ENCODE measurements at places on chromosomes 13 and 19. TPM values are rescaled to one million over a fixed set of nuclear protein-coding genes. Genes with fewer than 3 reads are reported as not detected.
A peak's percentile ranks its signal among the peaks of the same experiment; 100 is the strongest.

DLL3 gene
- not detected for total RNA-seq

CD177 gene
- total RNA-seq = 14.2 TPM

CEP89 gene
- 15.4 TPM for total RNA-seq

PRRG2 gene
- 1.1 TPM for total RNA-seq

PPM1N gene
- total RNA-seq = 1.1 TPM

TMEM86B gene
- 1.6 TPM for total RNA-seq

- no peak for DNase-seq
Measured at GRCh38 chr19:18137657-18138339, 15.2 kb upstream of the PIK3R2 start.

DNA sequence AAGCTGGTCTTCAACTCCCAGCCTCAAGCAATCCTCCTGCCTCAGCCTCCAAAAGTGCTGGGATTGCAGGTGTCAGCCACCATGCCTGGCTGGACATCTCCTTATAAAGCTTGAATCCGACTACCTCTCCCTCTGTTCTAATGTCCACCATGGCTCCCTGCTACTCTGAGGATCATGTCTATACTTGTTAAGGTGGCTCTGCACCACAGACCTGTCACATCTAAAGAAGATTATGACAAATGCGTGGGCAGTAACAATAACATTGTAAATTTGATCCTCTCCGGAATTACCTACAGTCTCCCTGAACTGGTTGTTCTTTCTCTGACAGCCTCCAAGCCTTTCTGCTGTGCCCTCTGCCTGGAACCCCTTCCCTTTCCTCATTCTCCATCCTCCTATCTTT, 1.8 kb downstream of the NXNL1 start:
- no peak for DNase-seq

DNA sequence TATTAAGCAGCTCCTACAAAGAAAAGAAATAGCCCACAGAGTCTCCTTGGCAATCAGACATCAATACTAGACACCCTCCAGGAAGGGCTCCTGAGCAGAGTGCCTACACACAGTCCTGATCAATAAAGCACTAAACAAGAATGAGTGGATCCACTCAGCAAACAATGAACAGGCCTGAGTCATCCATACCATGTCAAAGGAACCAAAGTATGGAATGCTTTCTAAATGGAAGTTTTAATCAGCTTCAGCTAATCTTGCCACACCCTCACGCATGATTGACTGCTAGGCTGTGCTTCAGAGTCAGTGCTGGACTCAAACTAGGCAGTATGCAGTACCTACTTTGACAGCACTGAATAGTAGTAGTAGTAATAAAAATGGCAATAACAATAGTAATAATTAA, 392.7 kb upstream of the HTR2A start:
- no peak for DNase-seq

DNA sequence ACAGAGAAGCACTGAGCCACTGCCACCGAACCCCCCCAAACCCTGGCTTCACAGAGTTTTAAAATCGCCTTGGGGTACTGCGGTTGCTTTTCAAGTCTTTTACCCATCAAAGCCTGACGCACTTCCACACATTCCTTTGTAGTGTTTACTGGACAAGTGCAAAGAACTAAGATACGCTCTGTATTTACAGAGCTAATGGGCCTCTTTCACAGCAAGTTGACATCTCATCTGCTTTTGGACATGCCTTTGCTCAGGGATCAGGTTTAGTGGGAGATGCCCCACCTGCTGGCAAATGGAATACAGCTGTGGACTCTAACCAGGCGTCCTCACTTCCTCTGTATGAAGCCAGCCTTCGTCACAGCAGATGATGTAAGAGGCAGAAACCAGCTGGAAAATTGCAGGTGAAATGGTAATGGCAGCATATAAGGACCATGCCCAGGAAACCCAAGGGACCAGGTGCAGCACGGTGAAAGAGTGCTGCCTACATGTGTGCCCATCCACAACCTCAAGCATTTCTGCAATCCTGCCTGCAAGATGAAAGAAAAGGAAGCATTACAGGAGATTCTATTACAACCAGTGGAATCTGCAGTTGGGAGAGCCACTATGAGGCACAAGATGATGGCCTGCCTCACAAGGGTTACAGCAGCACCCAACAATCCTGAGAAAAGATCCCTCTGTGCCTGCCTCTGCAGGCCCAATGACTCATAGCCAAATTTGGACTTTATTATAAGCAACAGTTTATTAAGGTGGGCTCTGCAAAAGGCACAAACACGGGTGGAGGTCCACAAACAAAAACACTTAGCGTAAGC, 34.7 kb downstream of the BRD4 start:
- no peak for DNase-seq

- no peak for DNase-seq
Measured at GRCh38 chr19:48350856-48351255, 12.9 kb downstream of the TMEM143 start.

DNA sequence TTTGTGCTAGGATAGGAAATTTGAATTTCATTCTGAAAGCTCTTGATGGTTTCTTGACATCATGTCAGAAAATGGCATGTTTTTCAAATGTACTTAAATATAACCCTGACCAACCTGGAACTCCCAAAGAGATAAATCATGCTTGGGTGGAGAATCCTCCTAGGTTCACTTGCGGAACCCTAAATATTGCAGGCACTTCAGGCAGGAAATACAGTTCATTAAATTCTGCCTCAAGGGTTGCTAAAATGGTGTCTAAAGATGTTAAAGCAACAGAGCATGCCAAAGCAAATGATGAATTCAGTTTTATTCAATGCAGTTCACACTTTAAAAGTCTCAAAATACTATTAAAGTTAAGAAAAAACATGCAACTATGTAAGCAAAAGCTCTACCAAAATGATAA, 415.9 kb downstream of the SLITRK6 start:
- no peak for DNase-seq

GRCh38 chr19:29787281-29787680, 24.5 kb upstream of the CCNE1 start:
- DNase-seq = no peak

DNA sequence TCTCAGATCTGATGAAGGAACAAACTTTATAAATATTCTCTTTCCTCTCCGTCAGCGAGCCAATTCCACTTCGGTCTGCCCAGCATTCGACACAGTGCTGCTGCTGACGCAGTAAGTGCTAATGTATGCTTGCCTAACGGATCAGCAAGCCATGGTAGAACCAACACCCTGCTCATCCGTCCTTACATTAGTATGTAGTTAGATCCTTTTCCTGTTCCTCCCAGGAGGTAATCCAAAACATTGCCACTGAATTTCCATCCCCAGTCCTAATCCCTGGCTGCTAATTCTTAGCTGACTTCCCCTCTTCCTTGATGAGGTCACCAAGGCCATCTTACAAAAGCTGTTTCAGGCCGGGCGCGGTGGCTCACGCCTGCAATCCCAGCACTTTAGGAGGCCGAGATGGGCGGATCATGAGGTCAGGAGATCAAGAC, 88.0 kb downstream of the STARD13 start:
- no peak for DNase-seq

DNA sequence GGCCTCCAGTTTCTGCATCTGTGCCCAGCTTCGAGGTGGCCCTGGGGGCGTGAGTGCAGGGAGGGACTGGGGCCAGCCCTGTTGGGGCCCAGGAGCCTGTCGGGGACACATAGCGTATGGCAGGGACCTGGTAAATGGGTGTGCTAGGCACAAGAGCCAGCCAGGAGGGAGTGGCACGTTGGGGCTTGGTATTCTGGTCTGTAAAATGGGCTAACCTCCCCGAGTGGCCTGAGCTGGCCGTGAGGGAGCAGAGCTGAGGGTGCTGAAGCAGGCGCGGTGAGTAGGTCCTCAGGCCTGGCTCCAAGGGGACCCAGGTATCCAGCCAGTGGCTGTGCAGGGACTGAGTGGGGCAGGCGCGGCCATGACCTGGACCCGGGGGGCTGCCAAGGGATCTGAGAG, 4.3 kb downstream of the PTOV1 start:
- DNase-seq = no peak

GRCh38 chr19:14135985-14136508, 342 bp downstream of the ASF1B start:
- DNase-seq = no peak

- DNase-seq = peak; percentile 49
Measured at GRCh38 chr19:46603195-46603637, 2.1 kb downstream of the CALM3 start.

DNA sequence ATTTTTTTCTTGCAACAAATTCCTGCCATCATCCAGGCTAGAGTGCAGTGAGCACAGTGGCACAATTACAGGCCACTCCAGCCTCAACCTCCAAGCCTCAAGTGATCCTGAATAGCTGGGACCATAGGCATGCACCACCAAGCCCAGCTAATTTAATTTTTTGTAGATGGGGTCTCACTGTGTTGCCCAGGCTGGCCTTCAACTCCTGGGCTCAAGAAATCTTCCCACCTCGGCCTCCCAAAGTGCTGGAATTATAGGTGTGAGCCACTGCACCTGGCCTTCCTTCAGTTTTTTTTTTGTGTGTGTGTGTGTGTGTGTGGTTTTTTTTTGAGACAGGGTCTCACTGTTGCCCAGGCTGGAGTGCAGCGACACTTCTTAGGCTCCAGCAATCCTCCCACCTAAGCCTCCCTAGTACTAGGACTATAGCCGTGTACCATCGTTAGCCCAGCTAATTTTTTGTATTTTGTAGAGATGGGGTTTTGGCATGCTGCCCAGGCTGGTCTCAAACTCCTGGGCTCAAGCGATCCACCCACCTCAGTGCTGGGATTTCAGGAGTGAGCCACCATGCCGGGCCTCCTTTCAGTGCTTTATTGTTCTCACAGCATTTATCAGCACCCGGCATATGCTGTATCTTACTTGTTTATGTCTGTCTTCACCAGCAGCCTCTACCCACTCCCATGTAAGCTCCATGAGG, 5.9 kb upstream of the SRRM5 start:
- DNase-seq = no peak

DNA sequence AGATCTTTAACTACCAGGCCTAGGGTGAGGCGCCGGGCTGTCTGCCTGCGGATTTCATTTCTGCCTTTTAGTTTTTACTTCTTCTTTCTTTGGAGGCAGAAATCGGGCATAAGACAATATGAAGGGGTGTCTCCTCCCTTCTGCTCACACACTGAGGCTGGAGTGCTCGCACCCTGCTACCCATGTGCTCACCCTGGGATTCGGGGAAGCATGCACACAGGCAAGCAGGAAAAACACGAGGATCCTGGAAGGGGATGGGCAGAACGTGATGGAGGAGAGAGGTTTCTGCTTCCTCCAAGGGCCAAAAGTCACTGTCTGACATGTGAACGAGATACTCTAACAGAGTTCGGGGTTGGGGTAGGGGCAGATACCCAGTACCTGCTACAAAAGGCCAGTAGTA, 28.4 kb downstream of the ZNF823 start:
- DNase-seq = no peak

DNA sequence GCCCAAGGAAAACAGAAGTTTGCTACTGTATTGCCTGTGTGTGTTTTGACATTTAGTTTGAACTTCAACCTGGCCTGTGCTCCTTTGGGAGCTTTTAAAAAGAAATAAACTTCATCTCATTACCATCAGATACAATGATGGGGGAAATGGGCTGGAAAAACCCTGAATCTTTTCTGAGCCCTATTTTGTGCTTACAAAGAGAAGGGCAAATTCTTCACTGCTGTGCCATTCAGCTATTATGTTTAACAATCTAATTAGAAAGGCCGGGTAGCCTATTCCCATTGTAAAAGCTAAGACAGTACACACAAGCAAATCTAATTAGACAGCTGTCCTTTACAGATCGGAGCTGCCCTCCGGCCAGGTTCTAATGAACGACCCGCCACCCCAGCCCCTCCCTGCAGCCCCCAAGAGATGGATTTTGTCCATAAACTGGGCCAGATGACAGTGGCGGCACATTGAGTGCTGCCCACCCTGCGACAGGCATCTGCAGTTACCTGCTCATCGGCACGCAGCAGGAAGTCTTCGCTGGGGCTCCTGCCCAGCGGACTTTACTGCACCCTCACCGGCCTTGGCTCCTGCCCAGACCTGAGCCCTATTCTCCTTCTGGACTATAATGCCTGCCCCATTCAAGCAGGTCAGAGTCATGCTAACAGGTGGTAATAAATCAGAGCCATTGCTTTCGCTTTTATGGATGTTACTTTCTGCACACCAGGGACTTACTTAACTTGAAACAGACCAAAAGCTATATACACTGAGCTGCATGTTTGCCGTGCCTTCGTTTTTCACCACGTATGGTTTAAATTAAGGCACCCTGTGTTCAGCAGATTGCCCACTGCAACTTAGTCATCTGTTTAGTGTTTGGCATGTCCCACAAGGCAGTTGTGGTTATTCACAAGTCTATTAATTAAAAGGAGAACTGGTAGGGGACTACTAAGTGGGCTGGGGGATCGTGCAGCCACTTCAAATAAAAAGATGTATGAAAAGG, 549.6 kb downstream of the FGF9 start:
- no peak for DNase-seq

DNA sequence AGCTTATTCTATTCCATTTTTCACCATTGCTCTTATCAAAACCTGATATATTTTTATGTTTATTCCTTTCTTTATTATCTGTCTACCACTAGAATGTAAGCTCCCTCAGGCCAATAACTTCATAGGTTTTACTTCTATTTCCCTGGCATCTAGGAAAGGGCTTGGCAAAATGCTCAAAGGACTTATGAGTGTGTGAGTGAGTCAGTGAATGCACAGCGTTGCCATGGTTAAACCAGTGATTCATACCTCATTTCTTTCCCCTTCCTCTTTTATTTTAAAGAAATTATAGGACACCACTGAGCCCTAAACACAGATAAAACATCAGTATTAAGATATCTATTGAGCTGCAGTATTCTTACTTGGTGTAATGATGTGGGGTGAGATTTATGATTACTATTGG, 162.1 kb downstream of the GPC6 start:
- no peak for DNase-seq

DNA sequence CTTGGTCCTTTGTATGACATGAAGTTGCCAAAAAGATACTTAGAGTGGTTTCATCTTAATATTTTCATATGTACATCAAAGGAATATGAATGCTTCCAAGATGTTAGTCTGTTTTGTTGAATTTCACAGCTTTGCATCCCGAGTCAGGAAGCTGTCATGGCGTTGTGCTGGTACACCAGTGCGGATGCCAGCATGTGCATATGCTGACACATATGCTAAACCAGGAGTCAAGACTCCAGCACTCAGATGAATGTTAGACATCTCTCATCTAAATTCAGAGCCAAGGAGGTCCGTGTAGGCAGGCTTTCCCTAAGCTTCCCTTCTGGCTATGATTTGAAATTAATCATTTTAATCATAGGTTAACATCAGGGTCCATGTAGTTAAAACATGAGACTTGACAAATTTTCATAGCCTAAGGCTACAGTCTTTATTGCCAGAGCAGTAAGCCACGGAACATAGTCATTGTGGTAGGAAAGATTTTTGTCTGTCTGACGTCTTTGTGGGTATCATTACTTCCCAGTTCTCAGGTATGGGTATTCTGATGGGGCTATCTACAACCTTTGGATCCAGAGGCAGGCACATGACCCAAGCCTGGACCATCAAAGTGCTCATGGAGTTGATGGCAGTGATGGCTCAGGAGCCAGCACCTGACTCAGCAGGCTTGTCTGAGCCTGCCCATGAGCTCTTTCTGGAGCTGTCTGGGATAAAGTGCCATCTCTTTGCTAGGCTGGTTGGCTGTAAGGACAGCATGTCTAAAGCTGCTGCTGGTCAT, 246.1 kb downstream of the KCNRG start:
- DNase-seq = no peak

- no peak for DNase-seq
Measured at GRCh38 chr19:4745986-4746385, 22.3 kb upstream of the DPP9 start.

- DNase-seq = no peak
Measured at GRCh38 chr13:48977286-48977625, 1.5 kb downstream of the FNDC3A start.

Data from mesenteric fat pad (tissue), 1 donor.